ENCODE measurements at places on chromosomes 12 and 14.

DNA sequence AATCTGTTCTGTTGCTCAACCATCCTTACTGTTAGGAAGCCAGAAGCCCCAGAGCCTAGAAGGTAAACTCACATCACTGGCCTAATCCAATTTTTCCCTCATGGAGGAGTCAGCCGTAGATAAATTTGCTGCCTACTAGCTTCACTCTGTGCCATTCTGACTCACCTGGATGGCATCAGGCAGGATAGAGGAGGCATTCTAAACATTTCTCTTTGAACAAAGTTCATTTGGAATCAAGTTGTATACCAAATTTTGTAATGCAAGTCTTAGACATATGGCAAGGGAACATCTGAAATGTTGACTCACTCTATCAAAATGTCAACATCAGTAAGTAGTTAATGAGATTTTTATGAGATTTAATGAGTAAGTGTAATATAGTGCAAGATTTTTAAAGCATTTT is 13.6 kb upstream of the TBC1D30 start:
- DNase-seq, result no peak

- DNase-seq, result peak; percentile 40
Measured at GRCh38 chr14:50061664-50062437, 54.5 kb downstream of the VCPKMT start.

- DNase-seq, result no peak
Measured at GRCh38 chr12:53725824-53726223, 1.4 kb downstream of the CALCOCO1 start.

- no peak for DNase-seq
Measured at GRCh38 chr12:102429211-102430154, 50.9 kb downstream of the IGF1 start.

DNA sequence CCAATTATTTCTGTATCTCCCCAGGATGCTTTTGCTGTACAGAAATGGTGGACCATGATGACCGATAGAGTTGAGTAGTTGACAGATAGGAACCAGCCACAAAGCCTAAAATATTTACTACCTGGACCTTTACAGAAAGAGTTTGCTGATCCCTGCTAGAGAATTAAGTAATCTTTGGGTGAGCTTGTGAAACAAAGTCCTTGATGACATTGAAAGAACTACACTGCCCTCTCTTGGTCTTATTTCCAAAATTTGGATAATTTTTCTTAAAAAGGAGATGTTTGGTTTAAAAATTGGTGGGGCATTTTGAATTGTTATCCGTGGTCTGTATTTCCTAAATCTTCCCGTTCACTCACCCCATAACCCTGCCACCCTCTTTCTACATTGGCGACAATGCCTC is 13.7 kb upstream of the TCTN1 start:
- DNase-seq, result no peak

DNA sequence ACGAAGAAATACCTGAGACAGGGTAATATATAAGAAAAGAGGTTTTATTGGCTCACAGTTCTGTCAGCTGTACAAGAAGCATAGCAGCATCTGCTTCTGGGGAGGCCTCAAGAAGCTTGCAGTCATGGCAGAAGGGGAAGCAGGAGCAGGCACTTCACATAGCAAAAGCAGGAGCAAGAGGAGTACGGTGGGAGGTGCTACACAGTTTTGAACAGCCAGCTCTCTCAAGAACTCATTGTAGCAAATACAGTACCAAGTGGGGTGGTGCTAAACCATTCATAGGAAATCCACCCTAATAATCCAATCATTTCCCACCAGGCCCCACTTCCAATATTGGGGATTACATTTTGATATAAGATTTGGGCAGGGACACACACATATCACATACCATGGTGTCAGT is 8.0 kb downstream of the TMTC3 start:
- no peak for DNase-seq

DNA sequence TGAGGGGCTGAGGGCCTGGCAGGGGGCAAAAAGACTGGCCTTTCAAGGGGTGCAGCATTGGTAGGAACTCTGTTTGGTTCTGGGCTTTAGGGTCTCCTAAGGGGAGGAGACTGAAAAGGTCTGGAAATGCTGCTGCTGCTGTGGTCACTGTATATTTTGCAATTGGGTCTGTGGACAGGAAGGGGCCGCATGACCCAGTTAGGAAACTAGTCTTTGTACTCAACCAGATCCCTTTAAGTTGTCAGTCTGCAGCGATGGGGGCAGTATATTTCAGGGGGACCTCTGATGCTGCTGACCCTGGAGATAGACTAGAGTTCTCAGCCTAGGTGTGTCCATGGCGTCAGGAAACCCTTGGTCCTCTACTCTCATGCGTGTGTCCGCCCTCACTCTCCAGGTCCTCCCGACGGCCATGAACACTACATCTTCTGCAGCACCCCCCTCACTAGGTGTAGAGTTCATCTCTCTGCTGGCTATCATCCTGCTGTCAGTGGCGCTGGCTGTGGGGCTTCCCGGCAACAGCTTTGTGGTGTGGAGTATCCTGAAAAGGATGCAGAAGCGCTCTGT is 4.0 kb downstream of the LTB4R start:
- DNase-seq, result no peak

DNA sequence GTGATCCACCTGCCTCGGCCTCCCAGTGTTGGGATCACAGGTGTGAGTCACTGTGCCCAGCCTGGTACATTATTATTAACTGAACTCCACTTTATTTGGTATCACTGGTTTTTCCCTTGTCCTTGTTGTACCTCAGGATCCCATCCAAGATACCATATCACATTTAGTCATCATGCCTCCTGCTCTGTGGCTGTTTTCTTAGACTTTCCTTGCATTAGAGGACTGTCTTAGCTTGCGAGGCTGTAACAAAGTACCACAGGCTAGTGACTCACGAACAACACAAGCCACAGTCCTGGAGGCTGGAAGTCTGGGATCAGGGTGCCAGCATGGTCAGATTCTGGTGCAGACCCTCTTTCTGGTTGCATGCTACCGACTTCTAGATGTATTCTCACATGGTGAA is 12.2 kb downstream of the KLC1 start:
- DNase-seq, result no peak

DNA sequence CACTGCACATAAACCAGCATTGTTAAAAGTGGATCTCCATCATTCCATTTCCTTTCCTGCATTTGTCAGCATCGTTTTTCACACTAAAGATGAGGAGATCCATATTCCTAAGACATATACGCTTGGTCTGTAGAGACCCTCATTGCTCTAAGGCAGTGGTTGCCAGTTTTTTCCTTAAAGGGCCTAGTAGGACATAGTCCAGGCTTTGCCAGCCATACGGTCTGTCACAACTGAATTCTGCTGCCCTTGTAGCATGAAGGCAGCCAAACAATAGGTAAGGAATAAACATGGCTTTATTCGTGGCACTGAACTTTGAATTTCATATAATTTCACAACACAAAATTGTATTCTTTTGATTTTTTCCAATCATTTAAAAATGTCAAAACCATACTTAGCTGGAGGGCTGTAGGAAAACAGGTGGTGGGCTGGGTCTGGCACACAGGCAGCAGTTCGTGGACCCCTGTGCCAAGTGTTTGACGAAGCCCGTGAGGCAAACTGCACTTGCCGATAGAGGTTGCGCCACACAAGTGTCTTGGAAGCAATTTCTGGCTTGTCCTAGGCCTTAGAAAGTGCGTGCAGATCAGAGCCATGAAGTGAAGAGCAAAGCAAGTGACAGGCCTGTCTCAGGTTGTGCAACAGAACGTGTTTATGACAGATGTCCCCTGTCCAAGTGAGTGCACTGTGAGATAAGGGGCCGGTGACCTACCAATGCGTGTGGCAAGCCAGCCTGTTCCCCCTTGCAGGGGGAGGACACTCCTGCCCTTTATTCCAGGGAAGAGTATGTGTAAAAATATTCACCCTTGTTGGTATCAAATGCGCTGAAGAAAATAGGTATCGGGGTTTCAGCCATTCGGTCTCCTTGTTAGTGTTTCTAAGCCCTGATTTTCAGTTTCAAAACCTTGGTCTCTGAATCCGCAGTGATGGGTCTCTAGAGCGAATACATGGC is 916 bp upstream of the CHPT1 start:
- DNase-seq, result peak; percentile 53

GRCh38 chr12:15688202-15688736 is 100.9 kb downstream of the EPS8 start:
- DNase-seq, result peak; percentile 81

DNA sequence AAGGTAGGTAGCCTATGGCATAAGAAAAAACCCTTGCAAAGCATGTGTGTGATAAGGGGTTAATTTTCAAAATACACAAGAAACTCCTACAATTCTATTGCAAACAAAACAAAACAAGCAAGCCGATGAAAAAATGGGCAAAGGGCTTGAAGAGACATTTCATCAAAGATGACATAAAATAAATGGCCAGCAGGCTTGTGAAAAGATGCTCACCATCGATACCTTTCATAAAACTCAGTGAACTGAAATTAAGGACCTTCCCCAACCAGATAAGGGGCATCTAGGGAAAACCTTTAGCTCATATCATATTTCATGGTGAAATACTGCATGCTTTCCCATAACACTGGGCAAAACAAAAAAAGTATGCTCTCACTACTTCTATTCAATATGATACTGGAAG is 131.2 kb downstream of the PPM1H start:
- DNase-seq, result no peak

DNA sequence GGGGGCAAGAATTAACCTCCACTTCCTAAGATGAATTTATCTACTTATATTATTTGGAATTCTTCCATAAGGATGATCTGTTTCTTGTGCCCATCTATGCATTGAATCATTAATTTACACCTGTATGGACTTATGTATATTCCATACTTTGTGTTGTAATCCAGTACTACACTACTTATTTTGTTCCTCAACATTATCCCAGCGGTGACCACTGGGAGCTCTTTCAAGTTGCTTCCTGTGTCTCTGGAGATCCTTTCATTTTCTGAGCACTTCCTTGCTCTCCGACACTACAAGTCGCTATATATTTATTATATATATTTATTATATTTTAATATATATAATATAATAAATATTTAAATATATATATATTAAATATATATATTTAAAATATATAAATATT is 54.9 kb upstream of the SCN8A start:
- DNase-seq, result no peak

GRCh38 chr14:36935976-36936678 is 236.3 kb downstream of the SLC25A21 start:
- DNase-seq, result no peak

DNA sequence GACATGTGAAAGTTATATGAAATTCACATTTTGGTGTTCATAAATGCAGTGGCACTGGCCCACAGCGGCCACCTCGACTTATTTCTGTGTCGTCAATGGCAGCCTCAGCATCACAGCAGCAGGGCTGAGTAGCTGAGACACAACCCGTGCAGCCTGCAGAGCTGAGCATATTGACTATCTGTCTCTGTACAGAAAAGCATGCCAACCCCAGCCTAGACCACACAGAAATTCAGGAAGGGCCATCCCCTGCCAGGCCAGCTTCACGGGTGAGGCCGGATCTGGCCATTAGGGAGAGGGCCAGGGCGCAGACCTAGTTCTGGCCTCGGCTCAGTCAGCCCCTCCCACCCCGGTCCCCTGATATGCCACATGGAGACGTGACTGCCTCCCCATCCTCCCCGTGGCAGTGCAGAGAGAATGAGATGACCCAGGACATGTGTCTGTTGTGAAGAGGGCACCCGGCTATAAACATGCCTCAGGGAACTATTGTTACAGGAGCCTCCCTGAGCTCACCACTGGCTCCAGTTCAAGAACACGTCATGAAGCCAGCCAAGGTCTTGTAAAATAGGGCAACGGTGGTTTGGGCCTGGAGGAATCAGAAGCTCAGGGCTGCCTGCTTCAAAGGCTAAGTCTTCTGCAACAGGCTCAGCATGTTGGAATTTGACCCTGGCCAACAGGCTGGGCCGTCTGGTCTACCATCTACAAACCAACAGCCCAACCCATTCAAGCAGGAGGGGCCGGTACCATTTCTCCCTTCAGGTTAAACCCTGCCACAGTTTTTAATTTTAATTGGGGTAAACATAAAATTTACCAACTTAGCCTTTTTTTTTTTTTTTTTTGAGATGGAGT is 25.5 kb downstream of the SCARB1 start:
- no peak for DNase-seq

DNA sequence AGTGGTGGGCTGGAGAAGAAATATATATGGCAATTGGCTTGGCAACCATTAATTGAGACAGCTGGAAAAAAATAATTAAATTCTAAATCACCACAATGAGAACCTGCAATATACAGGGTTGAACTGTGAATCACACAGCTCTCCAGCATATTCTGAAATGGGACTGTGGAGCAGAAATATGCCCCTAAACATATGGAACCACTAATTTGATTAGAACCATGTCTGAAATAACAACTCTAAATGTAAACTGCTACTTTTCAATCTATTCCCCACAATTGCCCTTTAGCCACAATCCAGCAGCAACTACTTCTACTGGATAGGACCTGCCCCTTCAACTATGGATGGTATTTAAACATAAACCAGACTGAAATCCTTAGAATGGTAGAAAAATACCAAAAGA is 330.4 kb downstream of the TRHDE start:
- no peak for DNase-seq

DNA sequence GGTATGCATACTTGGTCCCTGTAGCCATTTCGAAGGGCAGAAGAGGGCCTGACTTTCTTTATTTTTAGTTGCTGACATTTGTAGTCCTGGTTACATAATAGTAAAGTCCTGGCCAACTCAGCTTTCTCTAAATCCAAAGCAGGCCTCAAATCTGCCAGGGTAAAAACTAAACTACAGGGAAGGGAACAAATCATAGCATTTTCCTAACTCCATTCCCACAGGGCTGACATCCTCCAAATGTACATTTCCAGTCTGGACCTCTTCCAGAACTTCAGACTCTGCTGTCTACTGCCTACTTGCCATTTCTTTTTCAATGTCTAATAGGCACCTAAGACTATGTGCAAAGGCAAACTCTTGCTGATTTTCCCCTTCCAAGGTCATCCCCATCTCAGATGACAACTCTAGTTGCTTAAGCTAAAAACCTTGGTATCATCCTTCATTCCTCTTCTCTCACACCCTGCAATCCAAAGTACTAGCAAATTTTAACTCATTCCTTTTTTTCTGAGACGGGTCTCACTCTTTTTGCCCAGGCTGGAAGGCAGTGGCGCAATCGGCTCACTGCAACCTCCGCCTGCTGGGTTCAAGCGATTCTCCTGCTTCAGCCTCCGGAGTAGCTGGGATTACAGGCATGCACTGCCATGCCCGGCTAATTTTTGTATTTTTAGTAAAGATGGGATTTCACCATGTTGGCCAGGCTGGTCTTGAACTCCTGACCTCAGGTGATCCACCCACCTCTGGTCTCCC is 2.0 kb downstream of the DDIT3 start:
- DNase-seq, result no peak

Measured in SIG-M5 (cell line).